ENCODE measurements at places on chromosomes 2 and 18.

DNA sequence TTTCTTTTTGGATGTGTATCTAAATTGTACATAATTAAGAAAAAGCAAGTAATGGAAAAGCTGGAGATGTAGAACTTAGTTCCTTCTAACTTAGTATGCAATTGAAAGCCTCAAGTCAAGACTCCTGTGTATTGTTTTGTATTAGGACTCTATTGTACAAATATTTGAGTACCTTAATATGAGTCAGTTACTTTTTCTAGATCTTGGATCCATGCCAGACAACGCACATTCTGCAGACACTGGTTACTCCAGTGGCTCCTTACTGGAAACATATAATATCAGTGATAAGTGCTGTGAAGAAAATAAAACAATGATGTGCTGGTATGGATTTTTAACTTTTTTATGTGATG, 1.5 kb downstream of the SLC39A10 start:
- DNase-seq, result peak; percentile 90

DNA sequence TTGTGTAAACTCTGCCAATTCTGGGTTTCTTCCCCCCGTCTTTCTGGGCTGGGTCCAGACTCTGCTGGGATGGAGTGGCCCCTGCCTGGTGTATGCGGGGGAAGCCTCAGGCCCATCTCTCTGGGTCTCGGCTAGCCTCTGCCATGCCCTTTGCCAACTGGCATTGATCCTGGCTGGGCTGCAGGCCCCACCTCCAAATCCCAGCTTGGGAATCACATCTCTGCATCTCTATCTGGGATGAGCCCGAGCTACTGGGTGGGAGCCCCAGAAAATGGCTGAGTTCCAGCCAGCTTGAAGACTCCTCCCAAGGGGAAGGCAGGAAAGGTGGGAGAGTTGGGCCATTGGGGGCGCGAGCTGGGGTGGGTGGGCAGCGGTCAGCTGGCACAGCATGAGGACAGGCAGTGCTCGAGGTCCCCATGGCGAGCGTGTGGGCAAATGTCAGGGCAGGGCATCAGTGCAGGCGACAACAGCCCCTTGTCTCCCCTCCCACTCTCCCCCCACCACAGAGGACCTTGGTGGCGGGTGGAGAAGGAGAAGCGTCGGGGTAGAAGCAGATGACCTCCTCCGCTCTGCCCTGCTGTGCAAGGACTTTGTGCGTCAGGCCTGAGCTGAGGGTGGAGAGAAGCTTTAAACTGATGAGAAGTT, 139.4 kb downstream of the ASB1 start:
- no peak for DNase-seq

- no peak for DNase-seq
These were observed 155.7 kb downstream of the DLGAP1 start for GRCh38 chr18:4299395-4299794.

DNA sequence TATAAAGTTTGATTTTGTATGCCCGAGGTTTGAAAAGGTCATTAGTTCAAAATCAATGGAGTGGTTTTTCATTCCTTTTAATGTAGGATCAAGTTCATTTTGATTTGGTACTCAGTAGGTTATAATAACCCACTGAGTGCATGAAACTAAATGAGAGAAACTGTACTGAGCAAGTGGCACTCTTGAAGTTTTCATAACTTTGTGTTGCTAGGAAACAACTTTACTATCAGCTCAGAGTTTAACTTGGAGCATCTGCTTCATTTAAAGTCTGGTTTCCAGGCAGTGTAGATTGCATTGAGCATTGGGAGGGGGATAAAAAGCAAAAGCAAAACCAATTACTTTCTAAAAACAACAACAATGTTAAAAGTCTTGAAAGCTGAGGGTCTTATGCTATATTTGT, 1361.6 kb upstream of the CHAC2 start:
- no peak for DNase-seq

DNA sequence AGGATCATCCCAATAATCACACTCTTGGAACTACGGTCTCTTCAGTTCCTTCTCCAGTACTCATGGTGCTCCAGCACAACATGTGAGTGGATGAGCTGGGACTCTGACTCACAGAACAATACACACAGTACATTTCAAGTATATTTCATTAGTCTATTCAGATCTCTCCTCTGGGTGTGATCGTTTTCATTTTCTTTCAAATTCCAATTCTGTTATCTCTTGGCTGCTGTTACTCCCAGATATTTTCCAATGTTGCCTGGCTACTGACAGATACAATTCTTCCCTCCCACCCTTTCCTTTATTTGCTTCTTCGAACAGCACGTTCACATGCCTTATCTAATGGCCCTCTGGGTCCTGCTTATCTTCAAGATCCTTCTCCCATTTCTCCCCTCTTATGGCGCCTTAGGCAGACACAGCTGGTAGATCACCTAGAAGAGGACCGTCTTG, 216.0 kb downstream of the ACKR3 start:
- no peak for DNase-seq

DNA sequence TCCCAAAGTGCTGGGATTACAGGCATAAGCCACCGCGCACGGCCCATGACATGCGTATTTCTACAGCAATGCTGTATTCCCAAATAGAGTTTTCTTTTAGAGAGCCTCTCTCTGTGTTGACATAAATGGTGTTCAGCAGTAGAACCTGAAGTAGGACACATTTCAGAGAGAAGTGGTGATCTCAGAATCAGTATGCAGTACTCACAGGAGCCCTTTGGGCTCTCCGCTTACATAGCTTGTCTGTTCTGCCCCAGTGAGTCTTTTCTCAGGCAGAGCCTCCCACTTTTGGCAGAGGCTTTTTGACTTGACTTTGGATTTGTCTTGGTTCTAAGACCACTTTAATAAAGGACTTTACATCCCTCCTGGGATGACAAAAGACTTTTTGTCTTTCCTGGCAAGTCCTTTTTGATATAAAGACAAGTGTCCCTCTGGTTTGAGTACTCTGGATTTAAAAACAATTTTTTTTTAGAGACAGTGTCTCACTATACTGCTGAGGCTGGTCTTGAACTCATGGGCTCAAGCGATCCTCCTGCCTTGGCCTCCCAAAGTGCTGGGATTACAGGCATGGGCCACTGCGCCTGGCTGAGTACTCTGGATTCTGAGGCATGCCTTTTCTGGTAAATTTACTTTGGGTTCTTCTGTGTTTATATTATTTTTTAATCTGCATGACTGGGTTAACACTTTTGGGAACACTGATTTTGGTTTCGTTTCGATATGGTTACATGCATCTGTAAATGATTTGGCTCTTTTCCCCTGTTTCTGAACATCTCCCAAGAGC, 113.3 kb downstream of the SMAD2 start:
- no peak for DNase-seq

All from DMS53 (cell line).